Mesenteric fat pad (tissue), 1 donor: ENCODE measurements at places on chromosomes 7 and 10. TPM values are rescaled to one million over a fixed set of nuclear protein-coding genes. Genes with fewer than 3 reads are reported as not detected.

DNA sequence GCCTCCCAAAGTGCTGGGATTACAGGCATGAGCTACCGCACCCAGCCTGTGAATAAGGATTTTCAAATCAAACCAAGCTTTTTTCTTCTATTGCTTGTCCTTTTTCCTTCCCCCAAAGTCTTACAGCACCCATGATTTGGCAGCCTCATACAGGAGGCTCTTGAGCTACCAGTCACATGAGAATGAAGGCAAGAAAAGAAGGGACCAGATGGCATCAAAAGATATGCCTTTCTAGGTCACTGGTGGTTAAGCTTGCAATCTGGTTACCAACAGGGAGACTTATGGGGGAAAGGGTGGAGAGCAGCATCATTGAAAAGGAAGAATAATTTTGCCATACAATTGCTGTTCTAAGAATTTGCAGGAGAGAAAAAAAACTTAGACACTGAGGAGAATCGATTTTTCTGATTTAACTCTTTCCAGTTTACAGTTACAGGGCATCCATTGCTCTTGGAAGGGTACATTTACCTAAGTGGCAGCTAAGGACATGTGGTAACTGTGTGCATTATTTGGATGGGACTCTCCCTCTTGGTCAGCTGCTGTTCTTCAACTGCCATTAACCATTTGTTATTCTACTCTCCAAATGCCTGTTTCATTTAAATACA, 29.5 kb downstream of the SMNDC1 start:
- DNase-seq = no peak

GRCh38 chr7:158825628-158826289, 3.5 kb downstream of the ESYT2 start:
- no peak for DNase-seq

GRCh38 chr10:52284416-52285013, 29.6 kb upstream of the DKK1 start:
- DNase-seq = no peak

GRCh38 chr10:102629661-102630614, 14.3 kb upstream of the TRIM8 start:
- DNase-seq = no peak

GRCh38 chr7:156612930-156613329, 27.6 kb upstream of the RNF32 start:
- DNase-seq = no peak

Gene AGAP5
- 7.4 TPM for total RNA-seq

- DNase-seq = no peak
These were observed 9.1 kb upstream of the ANAPC16 start for GRCh38 chr10:72206511-72207229.

Gene H2BK1
- total RNA-seq = not detected

- no peak for DNase-seq
These were observed 5.0 kb downstream of the TBX20 start for GRCh38 chr7:35248576-35249536.
